Stimulated activated CD4-positive, alpha-beta T cell treated with anti-CD3 and anti-CD28 coated beads, Interleukin-15, amount 100 ng/mL, for 24 hours (primary cell): ENCODE measurements at places on chromosomes 5 and 9.

DNA sequence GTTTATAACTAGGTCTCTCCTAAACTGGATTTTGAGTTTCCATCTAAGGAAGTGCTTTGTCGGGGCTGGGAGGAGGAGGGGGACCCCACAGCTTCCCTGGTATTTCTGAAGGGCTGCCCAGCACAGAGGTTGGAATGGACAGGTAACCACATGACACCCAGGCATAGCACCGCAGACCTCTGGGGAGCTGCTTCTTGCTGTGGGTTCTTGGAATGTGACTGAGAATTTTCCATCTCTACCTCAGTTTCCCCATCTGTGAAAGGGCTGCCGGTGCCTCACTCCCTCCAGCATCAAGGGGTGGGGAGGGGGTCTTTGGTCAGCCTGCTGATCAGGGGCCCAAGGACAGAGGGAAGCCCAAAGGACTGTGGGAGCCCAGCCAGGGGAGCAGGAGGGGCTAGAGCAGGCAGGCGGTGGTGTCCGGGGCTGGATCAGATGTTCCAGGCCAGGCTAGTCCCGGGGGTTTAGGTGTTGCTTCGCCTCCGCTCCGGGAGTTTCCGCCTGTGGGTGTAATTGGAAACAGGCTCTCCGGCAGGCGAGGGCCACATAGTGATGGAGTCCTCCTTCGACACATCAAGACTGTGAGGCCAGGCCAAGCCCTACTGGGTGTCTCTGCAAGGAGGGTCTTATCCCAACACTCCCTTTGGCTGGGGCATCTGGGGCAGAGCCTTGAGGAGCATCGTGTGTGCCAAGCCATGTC, 3.3 kb downstream of the OLFML2A start:
- DNase-seq = no peak

DNA sequence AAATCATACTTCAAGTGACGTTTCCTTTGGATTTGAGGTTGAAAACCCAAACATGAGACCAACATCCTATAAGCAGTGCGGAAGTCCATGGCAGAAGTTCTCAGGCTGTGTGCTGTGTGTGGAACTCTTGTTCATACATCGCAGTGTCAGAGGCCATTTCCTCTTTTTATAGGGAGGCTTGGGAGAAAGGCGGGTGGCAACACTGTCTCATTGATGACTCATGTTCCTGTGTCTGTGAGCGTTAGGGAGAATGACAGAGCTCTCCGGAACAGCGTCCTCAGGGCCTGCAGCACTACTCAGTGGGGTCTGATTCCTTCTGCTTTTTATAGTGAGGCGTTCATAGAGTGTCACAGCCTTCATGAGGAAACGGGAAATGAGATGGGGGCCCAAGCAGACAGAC, 98.8 kb upstream of the BASP1 start:
- peak; percentile 24 for DNase-seq

DNA sequence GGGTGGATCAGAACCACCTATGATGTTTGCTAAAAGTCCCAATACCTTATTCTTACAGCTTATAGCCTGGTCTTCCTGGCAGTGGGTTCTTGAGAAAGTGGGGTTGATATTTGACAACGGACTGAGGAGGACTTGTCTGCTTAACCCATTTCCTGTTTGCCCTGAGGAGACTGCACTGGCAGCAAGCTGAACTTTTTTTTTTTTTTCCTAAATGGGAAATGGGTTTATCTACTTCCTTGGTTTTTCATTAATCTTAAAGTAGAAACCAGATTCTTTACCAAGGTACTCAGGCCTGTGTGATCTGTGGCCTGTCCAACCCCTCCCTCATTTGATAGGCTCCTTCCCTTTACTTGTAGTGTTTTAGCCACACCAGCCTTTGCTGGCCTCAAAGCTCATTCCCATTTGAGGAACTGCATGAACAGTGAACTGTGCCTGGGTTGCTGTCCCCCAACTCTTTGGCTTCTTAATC, 47.1 kb downstream of the C9orf57 start:
- DNase-seq = no peak

GRCh38 chr5:103465891-103466290, 96.7 kb downstream of the NUDT12 start:
- DNase-seq = no peak

DNA sequence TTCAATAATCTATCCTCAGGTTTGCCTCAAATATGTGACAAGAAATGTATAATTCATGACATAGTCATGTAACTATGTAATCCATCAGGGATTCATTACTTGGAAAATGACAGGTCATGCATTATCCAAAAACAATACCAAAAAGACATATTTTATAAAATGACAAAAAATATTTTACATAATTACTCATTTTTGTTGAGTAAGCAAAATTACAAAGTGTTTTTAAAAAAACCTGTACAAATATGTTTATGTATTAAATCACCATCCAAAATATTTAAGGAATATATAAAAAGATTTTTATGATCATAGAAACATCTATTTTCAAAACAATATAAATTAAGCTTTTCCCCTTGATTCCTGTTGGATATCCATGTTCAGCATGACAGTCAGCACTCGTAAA, 36.7 kb upstream of the ITGA2 start:
- no peak for DNase-seq
